ENCODE measurements at places on chromosomes 3 and 15. TPM values are rescaled to one million over a fixed set of nuclear protein-coding genes. Genes with fewer than 3 reads are reported as not detected.
A peak's percentile ranks its signal among the peaks of the same experiment; 100 is the strongest.

GRCh38 chr3:182989566-182989965 lies 9.2 kb upstream of the DCUN1D1 start:
- DNase-seq: no peak

The CCNB2 gene
- total RNA-seq: 38.6 TPM

- DNase-seq: peak; percentile 77
Observed at GRCh38 chr15:69414701-69415167, 585 bp downstream of the KIF23 start.

GRCh38 chr3:48403533-48404439 lies 26.1 kb downstream of the PLXNB1 start:
- no peak for DNase-seq

GRCh38 chr3:11532931-11533391 lies 110.8 kb downstream of the VGLL4 start:
- DNase-seq: no peak

DNA sequence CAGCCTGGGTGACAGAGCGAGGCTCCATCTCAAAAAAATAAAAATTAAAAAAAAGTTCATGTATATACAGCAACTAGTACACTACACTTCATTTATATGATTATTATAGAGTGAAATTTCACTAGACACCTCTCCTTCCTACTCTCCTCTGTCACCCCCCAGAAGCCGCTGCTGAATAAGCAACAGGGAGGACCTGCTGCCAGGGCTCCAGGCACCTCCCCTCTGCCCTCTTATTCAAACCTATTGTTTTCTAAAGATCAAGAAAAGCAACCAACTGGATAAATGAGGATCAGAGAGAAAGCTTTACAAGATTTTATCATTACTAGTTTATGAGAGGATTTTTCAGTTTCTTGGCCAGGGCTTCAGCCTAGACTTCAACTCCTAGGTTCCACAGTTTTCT lies 71.5 kb downstream of the DHX30 start:
- DNase-seq: no peak

- no peak for DNase-seq
Observed at GRCh38 chr3:29949131-29949530, 657.3 kb upstream of the TGFBR2 start.

DNA sequence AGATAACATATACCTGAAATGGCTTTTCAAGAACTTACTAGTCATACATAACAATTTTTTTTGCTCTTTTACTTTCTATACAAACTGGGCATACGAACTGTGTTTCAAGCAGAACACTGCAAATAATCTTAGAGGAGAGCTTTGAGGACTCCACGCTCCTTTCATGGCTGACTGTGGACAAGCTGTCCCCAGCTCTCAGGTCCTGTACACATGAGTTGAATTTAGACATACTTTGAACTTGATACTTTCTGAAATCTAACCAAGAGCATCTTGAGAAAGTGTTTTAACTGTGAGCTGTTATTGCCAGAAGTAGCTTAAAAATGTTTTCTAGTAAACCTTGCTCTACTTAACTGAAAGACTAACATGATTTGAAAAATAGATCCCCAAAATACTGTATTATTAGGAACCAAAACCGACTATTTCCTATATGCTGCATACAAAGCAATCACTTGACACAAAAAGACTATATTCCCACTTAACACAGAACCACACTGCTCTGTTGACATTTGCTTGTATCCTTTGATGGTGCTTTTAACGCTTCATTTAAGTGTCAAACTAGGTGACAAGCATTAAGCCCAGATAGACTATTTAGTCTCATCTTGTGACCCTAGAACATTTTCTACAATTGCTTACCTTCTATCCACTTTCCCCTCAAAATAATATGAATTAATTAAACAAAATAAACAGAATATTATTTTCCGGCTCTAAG lies 755.8 kb downstream of the ROBO1 start:
- no peak for DNase-seq

- DNase-seq: no peak
Observed at GRCh38 chr15:68001811-68002210, 52.3 kb upstream of the PIAS1 start.

The INKA1 gene
- 1.1 TPM for total RNA-seq

- no peak for DNase-seq
Observed at GRCh38 chr3:149276619-149277018, 55.0 kb upstream of the CP start.

- no peak for DNase-seq
Observed at GRCh38 chr15:78216276-78217104, 17.9 kb downstream of the ACSBG1 start.

All from activated CD4-positive, alpha-beta T cell treated with anti-CD3 and anti-CD28 coated beads, Interleukin-2, amount 10 ng/mL, durations not matched to agents 24 days and 14 days (primary cell).